Stimulated activated memory B cell treated with anti-CD40 and anti-IgM and Interleukin-4, amounts not matched to agents 10 μg/mL and 1 μg/mL and 100 μg/mL, for 72 hours (primary cell): ENCODE measurements at places on chromosomes 12 and 14.

DNA sequence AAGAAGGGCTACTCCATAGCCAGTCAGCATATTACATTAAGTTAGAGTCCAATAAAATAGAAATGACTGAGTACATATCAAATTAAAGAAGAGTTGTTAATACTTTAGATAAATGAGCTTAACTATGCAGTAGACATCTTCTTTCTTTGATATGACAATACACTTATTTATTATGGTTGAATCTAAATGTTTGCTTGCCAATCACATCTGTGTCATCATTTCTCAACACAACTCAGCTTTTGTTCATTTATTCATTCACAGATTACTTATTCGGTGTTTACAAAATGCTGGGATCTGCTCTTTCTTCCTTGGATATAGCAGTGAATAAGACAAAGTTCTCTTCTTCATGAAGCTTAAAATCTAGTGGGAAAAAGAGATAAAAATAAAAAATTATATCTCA, 614.6 kb upstream of the ATP2B1 start:
- ATAC-seq, result no peak

GRCh38 chr12:4356041-4356327, 23.5 kb downstream of the FGF23 start:
- no peak for ATAC-seq

GRCh38 chr12:83153177-83153576, 466.5 kb downstream of the TMTC2 start:
- ATAC-seq, result no peak

- ATAC-seq, result peak; percentile 56
Observed at GRCh38 chr12:132433641-132434395, 56.1 kb upstream of the FBRSL1 start.

- no peak for ATAC-seq
Observed at GRCh38 chr14:41699486-41699885, 92.8 kb downstream of the LRFN5 start.
